ENCODE measurements at places on chromosomes 3 and 15. TPM values are rescaled to one million over a fixed set of nuclear protein-coding genes. Genes with fewer than 3 reads are reported as not detected.

GRCh38 chr3:125151916-125152315, 60.6 kb downstream of the SLC12A8 start:
- no peak for DNase-seq

GRCh38 chr3:195859061-195859845, 47.5 kb upstream of the MUC4 start:
- DNase-seq = peak; percentile 60

DNA sequence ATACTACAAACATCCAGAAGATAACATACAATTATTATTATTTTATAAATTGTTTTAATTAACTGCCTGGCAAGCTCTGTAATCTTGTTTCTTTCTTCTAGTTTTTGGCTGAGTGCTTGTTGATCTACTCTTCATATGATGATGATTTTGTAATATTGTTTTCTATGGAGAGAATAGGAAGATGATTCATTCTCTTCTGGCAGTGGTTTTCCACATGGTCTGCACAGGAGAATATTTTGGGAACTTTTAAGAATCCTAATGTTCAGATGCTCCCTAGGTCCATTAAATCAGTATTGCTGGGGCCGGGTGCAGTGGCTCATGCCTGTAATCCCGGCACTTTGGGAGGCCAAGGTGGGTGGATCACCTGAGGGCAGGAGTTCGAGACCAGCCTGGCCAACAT, 37.6 kb downstream of the CACNA2D3 start:
- no peak for DNase-seq

ARRDC4 gene
- 4.6 TPM for total RNA-seq

- no peak for DNase-seq
Observed at GRCh38 chr3:41794748-41795589, 166.9 kb downstream of the ULK4 start.

DNA sequence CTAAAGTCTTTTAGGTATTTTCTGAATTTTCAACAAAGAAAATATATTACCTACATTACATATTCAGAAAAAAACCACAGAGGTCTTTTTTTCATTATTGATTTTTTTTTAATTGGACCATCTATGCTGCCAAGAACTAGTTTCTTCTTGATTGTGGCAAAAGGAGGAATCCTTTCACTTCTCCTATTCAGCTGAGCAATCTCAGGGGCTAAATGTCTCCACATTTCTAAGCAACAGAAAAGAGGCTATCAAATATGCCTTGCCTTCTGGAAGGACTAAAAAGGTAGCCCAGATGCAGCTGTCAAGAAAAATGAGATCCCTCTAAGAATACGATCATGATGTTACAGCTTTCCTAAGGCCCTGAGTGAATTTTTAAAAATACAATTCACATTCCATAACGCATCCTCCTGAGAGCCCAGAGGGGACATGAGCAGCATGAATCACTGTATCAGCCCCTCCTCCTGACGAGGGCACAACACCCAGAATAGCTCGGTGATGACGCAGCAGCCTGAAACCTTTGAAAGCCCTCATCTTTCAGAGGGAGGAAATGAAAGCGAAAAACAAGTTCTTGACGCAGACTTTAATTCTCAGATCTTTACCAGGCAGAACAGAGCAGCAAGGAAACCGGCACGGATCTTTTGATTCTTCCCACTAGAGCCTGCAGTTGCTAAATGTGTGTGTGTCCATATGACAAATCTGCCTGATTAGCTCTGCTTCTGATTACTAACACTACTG, 24.6 kb downstream of the RUBCN start:
- DNase-seq = peak; percentile 97

DNA sequence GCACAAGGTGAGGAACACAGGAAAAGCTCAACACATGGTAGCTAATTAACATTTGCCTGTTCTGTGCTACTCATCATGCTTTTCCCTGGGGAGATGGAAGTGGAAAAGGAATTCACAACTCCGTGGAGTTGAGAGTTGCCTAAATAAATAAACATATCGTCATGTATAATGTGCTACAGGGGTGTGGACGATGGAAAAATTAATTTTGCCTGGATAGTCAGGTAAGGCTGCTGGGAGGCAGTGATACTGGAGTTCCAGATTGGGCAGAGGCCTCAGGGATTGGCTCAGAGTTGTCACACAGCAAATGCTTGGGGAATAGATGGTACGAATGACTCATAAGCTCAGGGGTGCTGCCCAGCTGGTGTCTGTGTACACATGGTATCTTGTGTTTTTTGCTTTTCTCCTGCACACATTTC, 3.1 kb upstream of the ABHD6 start:
- peak; percentile 72 for DNase-seq

SOX14 gene
- total RNA-seq = not detected

GRCh38 chr15:74937590-74938371, at the start of gene COX5A:
TSS of gene COX5A (minus strand) at chr15:74938073. CDS start at chr15:74938014, 59 bp downstream.
- DNase-seq = peak; percentile 97

LRRK1 gene
- 5.0 TPM for total RNA-seq

- no peak for DNase-seq
Observed at GRCh38 chr3:142604940-142605339, 8.7 kb downstream of the PLS1 start.

DNA sequence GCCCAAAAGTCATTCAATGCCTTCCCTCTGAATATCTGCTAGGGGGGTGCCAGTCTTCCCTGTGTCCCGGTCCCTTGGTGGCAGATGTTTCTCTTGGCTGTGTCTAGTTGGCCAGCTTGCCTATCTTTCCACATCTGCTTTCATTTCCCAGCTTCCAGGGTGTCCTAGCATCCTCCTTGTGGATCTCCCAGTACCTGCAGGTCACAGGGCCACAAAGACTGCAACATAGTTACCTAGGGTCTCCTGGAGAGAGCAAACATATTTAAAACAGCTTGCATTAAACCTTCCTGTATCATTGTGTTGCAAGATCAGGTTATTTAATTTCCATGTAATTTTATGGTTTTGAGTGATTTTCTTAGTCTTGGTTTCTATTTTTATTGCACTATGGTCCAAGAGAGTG, 400.1 kb downstream of the GRM7 start:
- DNase-seq = no peak

- DNase-seq = no peak
Observed at GRCh38 chr3:88703501-88704059, 403.8 kb upstream of the EPHA3 start.

DNA sequence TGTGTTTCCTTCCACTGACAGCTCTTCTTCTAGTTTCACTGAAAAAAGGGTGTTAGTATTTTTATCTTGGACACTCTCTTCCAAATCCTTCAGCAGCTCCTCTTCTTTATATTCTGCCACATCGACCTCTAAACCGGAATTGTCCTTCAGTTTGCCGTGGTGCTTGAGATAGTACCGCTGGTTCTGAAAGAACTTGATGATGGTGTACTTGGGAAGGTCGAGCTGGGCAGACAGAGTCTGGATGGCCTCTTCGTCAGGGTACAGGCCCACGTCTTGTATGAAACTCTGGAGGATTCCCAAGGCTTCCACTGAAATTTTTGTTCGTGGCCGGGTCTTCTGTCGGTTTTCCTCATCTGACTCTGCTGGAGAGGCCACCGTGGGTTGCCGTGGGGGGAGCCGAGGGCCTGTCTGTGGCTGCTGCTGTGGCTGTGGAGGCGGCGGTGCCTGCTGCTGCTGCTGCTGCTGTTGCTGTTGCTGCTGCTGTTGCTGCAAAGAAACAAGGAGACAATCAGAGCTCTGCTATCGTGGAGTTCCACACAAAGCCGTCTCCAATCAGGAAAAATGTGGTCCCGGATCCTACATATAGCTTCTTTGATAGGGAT, 75.8 kb downstream of the SATB1 start:
- no peak for DNase-seq

SLC38A3 gene
- total RNA-seq = not detected

- no peak for DNase-seq
Observed at GRCh38 chr3:127731546-127732289, 59.0 kb downstream of the ABTB1 start.

RGMA gene
- total RNA-seq = not detected

DNA sequence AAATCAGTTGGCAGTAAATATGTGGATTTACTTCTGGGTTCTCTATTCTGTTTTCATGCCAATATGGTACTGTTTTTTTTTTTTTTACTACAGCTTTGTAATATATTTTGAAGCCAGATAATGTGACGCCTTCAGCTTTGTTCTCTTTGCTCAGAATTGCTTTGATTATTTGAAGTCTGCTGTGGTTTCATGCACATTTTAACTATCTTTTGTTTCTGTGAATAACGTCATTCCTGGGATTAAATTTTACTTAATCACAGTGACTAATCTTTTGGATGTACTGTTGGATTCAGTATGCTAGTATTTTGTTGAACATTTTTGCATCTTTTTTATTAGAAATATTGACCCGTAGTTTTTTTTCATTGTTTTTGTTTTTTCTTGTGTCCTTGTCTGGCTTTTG, 576.5 kb downstream of the ZNF385D start:
- no peak for DNase-seq

DNA sequence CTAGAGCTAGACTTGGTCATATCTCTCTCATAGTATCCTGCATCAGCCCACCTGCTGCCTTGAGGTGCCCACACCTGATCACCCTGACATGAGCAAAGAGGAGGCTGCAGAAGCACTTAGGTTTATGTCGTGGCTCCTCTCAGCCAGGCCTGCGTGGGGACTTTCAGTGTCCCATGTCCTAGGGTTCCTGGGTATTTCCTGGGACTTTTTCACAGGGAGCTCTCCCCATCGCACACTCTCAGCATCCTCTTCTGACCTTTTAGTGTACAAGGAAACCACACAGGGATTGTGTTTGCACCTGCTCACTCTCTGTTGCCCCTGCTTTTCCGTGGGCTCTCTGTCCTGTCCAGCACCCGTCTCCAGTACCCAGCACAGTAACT, 61.4 kb downstream of the ARNT2 start:
- DNase-seq = no peak

DNA sequence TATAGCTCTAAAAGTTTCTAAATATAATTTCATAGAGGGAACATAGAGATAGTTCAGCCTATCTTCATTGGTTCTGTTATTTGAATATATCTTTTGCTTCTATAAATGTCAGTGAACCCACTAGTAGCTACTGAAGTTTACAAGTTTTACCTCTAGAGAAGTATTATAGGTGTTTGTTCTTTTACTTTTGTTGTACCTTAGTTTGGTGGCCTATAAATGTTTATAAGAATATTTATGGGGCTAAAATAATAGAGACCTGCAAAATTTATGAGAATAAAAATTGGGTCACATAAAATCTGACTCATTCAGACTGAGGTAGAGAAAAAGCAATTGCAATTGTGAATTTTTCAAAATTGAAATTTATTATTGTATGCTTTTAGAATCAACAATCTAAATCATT, 162.6 kb downstream of the SERPINI1 start:
- DNase-seq = no peak

GRCh38 chr3:123984957-123985356, 7.0 kb downstream of the ROPN1 start:
- no peak for DNase-seq

GRCh38 chr3:152309535-152310307, 41.0 kb downstream of the MBNL1 start:
- peak; percentile 53 for DNase-seq

- no peak for DNase-seq
Observed at GRCh38 chr3:58215317-58216025, 4.7 kb upstream of the DNASE1L3 start.

FSD2 gene
- not detected for total RNA-seq

DNA sequence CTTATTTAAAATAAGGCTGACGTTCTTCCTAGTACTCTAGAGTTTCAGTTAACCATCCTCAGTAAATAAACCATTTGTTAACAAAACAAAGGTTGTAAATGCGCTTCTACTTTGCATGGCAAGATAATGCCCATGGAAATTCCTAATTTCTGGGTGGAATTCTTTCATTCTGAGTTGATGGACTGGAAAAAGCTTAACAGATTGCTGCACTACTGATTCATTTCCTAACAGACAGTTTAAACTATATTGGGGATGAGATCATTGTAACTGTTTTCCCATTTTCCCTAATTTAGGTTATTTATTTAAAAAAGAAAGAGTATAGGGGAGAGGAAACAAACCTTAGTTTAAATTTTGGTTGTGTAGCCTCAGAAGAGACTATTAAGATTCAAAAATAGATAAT, 342.2 kb downstream of the NLGN1 start:
- no peak for DNase-seq

GRCh38 chr3:24598695-24599470, 104.2 kb upstream of the THRB start:
- DNase-seq = peak; percentile 61

DNA sequence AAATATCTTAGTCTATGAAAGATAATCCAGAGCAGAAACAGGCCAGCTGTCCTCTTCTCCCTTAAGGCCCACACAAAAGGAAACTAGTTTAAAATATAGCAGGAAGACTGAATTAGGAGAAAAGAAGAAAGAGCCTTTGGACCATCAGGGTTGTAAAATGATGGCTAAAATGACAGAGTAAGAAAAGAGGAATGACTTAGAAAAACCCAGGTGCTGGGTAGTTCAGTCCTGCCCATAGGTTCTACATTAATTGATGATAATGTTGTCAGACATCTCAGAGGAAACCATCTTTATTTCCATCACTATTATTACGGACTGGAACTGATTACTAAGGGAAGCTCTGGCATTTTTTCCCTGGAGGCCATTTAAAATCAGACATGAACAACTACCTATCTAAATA, 142.8 kb upstream of the STT3B start:
- DNase-seq = no peak

GRCh38 chr3:185846037-185846436, 21.2 kb upstream of the IGF2BP2 start:
- no peak for DNase-seq

GRCh38 chr15:63626955-63627354, 29.8 kb downstream of the FBXL22 start:
- DNase-seq = no peak

DNA sequence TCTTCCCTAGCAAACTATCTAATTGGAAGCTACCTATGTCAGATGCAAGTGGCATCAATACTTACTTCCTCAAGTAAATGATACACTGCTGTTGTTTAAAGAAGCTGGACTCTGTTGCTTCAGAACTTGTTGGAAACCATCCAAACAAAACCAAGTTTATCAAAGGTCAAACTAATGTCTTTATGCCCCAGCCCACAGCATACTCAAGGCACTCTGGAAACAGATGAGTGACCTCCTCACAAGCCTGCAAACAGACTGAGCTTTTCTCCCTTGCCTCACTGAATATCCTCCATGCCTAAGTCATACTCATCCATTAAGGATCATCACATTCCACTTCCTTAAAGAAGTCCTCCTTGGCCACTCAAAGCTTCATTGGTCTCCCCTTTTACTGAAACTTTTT, 107.4 kb upstream of the ACP3 start:
- DNase-seq = no peak

MUC13 gene
- total RNA-seq = not detected

DNA sequence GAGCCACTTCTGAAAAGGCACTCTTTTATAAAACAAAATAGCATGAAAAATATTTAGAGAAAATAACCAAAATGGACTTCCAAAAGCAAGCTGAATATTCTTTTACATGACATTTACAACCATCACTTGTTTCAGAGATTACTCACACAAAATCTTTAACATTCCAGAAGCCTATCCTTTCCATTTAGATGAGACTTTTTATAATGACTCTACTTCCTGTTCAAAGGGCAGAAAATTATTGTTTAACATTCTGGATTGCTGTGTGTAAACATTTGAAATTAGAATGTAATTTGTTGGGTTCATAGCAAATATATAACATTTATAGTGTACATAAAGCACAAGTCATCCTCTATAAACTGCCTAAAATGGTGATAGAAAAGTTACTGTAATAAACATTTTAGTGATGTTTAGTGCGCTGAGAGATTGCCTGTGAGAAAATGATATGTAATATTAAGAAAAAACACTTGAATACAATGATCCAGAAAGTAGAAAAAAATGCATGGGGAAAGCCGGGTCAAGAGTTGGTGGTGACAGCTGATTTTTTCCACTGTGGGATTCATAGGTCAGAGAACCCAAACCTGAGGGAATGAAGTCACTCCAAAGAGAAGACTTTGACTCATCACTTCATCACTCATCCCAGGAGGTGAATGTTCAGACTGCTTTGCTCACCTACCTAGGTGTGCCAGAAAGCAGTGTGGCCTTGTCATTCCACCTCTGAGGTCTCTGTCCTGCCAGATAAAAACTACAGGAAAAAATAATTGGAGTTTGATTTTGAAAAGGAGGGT, 305.8 kb downstream of the ARPP21 start:
- DNase-seq = peak; percentile 19

All from RPMI7951 (cell line).